ENCODE measurements at places on chromosomes 1 and 21.

DNA sequence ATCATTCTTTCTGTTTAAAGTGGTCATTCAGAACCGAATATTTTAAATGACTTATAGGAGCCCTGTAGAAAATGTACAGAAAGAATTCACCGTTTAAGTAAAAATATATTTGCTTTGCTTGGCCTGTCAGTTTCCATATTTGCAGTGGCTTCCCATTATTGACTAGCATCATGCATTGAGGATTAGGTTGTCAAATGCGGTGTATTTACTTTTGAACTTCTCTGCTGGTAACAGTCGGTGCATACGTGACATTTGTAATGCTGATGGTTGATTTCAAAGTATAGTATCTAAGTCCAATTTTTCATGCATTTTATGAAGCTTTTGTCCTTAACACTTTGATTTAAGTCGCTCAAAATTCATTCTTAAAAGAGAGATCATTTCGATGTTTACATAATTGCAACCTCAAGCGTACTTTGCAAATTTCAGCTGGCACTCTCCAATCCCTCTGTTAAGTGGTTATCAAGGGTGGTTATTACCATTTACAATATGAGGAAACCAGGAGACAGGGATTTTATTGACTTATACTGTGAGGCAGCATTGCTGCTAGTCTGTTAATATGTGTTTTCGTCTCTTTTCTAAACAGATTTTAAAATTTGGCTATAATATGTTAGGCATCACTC lies 201.6 kb downstream of the SDCCAG8 start:
- no peak for DNase-seq

DNA sequence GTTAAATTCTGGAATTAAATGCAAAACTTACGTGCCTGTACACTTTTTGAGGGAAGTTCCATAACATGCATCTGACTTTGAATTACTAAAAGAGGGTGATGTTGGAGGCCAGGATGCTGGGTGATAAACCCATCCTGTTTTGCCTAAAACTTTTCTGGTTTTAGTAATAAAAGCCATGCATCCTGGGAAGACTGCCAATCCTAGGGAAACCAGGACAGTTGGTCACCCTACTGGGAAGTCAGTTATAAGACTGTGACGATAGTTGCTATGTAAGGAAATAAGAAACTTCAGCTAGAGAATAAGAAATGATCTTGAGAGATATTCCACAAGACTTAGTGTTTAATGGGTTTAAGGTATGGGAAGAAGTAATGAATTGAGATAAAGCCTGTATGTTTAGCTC lies 336.6 kb upstream of the LYPLAL1 start:
- peak; percentile 3 for DNase-seq

DNA sequence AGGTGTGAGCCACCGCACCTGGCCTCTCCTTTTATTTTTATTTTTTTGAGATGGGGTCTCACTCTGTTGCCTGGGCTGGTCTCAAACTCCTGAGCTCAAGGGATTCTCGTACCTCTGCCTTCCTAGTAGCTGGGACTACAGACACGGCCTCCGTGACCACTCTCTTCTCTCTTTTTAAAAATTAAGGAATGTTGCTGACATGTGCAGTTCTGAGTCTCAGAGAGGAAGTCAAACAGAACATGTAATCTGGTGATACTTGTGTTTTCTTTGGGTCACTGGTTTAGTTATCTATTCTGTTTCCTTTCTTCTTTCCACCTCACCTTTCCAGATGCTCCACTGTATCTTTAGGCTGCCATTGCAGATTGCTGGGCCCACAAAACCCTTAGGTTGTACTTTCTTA lies 2.7 kb downstream of the WDTC1 start:
- DNase-seq: no peak

GRCh38 chr1:27575840-27576331 lies 28.1 kb downstream of the AHDC1 start:
- no peak for DNase-seq

GRCh38 chr1:189513091-189513490 lies 964.6 kb downstream of the BRINP3 start:
- no peak for DNase-seq

GRCh38 chr1:29732453-29732852 lies 496.1 kb downstream of the PTPRU start:
- DNase-seq: peak; percentile 11

DNA sequence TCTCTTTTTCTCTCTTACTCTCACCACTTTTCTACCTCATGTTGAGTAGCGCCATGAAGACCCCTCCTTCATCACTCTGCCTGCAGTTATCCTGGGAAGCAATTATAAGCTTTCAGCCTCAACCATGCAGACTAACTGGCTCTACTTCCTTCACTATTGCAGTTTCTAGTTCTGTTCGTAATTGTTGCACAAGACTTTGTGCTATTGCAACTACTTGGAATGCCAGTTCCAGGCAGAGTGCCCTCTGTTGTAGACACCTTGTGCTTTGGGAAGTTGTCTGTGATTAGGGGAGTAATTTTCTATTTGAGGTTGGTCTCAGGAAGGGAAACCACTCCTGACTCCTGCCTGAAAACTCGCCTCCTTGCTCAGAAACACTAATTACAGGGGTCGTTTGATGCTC lies 19.4 kb downstream of the PGM1 start:
- no peak for DNase-seq

DNA sequence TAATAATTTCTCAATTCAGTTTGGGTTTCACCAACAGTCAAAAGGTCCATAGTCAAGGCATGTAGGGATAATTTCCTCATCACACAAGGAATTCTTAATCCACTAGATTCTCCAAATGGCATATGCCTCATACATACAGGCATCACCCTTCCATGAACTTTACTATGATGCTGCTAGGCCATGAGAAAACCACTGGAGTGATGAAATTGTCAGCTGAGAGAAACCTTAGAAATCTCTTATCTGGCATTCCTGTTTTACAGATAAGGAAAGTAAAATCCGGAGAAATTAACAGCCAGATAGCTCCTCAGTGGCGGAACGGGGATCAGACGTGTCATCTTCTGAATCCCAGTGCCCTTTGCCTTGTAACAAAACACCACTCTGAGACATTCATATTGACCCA lies 274.4 kb downstream of the NTNG1 start:
- no peak for DNase-seq

GRCh38 chr1:52195161-52195560 lies 53.3 kb downstream of the ZFYVE9 start:
- DNase-seq: no peak

DNA sequence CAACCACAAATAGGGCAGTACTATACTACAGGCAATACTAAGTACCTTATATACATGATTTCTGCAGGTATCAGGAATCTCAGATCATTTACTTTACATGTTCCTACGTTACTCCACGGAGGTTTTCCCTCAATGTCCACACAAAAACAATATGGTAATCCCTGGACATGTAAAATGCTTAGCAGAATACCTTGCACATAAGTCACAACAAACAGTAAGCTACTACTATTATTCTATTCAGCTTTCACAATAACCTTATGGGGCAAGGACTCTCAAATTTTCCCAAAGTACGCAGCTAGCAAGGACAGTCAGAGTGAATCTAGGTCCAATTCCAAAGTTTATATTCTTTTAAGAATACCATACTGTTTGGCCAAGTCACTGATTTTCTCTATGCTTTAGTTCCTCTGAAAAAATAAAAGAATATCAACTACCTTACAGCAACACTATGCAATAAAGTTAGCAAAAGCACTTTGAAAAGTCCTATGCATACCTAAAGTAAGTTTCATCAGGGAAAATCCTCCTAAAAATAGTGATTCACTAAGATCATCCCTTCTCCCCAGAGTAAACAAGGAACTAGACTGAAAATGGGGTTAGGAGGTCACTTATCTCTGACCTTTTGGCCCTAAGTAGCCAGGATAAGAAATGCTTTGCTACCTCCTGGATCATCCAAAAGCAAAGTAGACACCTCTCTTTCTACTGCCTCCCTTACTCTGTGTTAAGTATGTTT lies 67.4 kb downstream of the LUZP1 start:
- DNase-seq: no peak

DNA sequence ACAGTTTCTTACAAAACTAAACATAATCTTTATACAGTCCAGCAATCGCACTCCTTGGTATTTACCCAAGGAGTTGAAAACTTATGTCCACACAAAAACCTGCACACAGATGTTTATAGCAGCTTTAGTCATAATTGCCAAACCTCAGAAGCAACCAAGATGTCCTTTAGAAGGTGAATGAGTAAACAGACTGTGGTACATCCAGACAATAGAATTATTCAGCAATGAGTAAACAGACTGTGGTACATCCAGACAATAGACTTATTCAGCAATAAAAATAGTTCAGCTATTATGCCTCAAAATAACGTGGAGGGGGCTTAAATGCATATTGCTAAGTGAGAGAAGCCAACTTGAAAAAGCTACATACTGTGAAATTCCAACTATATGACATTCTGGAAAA lies 87.0 kb upstream of the GALNT2 start:
- DNase-seq: no peak

GRCh38 chr1:33047839-33048305 lies 11.2 kb upstream of the AK2 start:
- no peak for DNase-seq

GRCh38 chr1:160098852-160099561 lies 588 bp upstream of the IGSF8 start:
- peak; percentile 56 for DNase-seq

GRCh38 chr1:48939042-48939441 lies 162.4 kb upstream of the BEND5 start:
- DNase-seq: no peak

GRCh38 chr1:110298991-110299390 lies 40.2 kb upstream of the RBM15 start:
- no peak for DNase-seq
